ENCODE measurements at places on chromosomes 4 and X. TPM values are rescaled to one million over a fixed set of nuclear protein-coding genes. Genes with fewer than 3 reads are reported as not detected.

DNA sequence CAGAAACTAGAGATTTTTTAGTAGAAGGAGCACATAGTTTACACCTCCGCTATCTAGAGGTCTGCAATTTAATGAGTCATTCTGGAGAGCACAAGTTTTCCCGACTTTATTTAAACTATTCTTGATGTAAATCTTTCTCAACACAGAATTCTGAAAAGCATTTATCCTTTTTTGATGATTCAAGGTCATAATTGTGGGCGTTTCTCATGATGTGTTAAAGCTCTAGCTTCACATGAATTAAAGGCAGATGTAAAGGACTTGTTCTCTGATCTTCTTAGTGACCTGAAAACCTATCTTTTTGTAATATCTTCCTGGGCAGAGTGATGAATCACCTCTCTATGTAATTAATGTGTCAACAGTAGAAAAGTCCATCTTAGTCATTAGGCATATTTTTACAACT is 128.8 kb downstream of the COMMD8 start:
- no peak overlapping the region for H3K27ac ChIP-seq
- DNase-seq, result no peak
- H3K4me3 ChIP-seq, result no peak overlapping the region
- H3K4me1 ChIP-seq, result no peaks in the 10 kb centered on the region

PPP1R2C gene
- not detected for total RNA-seq

- no peaks in the 10 kb centered on the region for H3K27me3 ChIP-seq
- no peak overlapping the region for H3K4me3 ChIP-seq
- no peak for DNase-seq
- no peak overlapping the region for H3K27ac ChIP-seq
- H3K36me3 ChIP-seq, result no peaks in the 10 kb centered on the region
Measured at GRCh38 chr4:121050300-121050699, 22.0 kb downstream of the NDNF start.

- no peak overlapping the region for H3K4me3 ChIP-seq
- no peaks in the 10 kb centered on the region for H3K27me3 ChIP-seq
- peaks cover 8% of the 10 kb centered on the region for H3K36me3 ChIP-seq
- no peak for DNase-seq
- H3K27ac ChIP-seq, result no peak overlapping the region
- peaks cover 69% of the 10 kb centered on the region for H3K4me1 ChIP-seq
Measured at GRCh38 chrX:154376774-154377173, 2.3 kb upstream of the EMD start.

DNA sequence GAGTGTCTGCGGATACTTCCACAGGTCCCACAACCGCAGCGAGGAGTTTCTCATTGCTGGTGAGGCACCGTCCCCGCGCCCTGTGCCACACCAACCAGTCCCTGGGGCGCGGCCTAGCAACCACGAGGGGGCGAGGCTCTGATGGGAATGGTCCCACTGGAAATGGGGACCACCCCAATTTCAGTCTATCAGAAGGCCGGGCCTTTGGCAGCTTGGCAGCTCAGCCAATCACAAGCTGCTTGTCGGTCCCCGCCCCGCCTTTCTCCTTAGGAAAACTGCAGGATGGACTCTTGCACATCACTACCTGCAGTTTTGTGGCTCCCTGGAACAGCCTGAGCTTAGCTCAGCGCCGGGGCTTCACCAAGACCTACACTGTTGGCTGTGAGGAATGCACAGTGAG is 3.0 kb downstream of the TIMP1 start:
- DNase-seq, result no peak
- H3K4me3 ChIP-seq, result no peak overlapping the region
- no peak overlapping the region for H3K27ac ChIP-seq
- H3K36me3 ChIP-seq, result peaks cover 6% of the 10 kb centered on the region
- H3K4me1 ChIP-seq, result peaks cover 29% of the 10 kb centered on the region
- H3K27me3 ChIP-seq, result no peaks in the 10 kb centered on the region

CXCR3 gene
- total RNA-seq, result 22.0 TPM

- H3K36me3 ChIP-seq, result no peaks in the 10 kb centered on the region
- no peaks in the 10 kb centered on the region for H3K27me3 ChIP-seq
- H3K4me3 ChIP-seq, result peak overlapping the region; percentile 34
- H3K27ac ChIP-seq, result no peak overlapping the region
Measured at GRCh38 chr4:140720387-140721304, 35.5 kb downstream of the TBC1D9 start.

DNA sequence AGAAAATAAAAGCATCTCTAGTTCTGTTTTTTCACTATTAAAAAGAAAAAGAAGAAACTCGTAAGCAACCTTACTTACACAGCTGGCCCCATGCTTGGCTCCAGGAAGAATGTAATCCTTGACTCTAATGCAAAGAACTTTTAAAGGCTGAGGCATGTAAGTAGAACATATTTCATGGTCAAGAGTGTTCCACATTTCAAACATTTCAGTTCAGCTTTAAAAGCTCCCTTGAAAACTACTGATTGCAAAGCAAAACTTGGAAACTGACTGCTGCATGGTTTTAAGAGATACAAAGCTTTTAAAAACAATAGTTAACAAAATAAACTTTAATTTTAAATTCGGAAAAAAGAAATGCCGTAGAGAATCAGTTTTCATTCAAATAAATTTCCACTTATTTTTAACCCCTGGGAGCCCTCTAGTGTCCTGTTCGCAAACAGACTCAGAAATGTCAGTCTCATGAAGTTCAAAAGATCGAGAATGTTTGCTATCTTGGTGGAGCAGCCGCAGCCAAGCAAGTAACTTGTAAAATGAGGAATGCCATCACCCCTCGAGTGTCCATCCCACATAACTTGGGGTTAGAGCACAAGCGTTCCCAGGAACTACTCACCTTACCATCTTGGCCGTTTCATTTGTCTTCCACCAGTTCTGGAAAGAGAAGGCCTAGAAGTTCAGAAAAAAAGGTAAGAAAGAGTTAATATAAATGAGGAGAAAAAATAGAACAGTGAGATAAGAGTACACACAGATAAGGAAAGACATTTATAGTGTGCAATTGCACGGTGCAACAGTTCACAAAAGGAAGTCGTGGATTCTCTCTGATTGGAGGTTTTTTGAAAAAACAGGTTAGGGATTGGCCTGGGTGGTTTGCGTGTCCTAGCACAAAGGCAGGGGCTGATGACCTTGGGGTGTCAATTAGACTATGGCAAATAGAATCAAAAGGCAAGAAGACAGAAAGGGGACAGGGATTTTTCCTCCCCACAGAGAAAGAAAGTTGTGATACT is at the start of gene GASK1B:
GASK1B (minus strand) TSS at position 765 of the 998 bp plus-strand sequence. CDS start 1,650 bp downstream, outside the sequence.
- H3K27me3 ChIP-seq, result peaks cover 35% of the 10 kb centered on the region
- DNase-seq, result no peak
- H3K27ac ChIP-seq, result no peak within 1 kb of the TSS
- peak within 1 kb of the TSS; percentile 4 for H3K4me3 ChIP-seq

- H3K36me3 ChIP-seq, result no peaks in the 10 kb centered on the region
- H3K4me3 ChIP-seq, result no peak overlapping the region
- H3K27ac ChIP-seq, result no peak overlapping the region
- no peaks in the 10 kb centered on the region for H3K27me3 ChIP-seq
- DNase-seq, result no peak
Measured at GRCh38 chr4:27910227-27910626, 1049.6 kb downstream of the STIM2 start.

DMRTC1 gene
- total RNA-seq, result 0.85 TPM

DNA sequence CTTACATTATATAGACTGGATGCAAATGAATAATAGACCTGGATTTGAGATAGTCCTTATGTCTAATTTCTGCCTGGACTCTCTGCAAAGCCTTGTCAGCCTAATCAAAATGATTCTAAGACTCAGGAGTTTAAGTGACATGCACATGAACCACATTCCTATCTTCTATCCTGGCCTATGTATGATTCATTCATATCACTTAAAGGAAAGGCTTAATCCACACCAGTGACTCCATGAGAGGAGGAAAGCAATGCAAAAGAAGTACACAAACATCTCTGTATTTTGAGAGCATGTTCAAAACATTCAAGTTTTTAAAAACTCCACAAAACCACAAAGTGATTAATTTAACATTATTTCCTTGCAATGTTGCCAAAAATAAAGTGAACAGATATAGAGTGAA is 14.6 kb downstream of the AMOT start:
- H3K27me3 ChIP-seq, result no peaks in the 10 kb centered on the region
- no peak for DNase-seq
- H3K36me3 ChIP-seq, result peaks cover 3% of the 10 kb centered on the region
- H3K27ac ChIP-seq, result no peak overlapping the region
- no peak overlapping the region for H3K4me3 ChIP-seq

GRCh38 chr4:10697086-10697485 is 12.5 kb upstream of the CLNK start:
- H3K27ac ChIP-seq, result no peak overlapping the region
- no peak overlapping the region for H3K4me3 ChIP-seq
- no peak for DNase-seq

CENPE gene
- 2.7 TPM for total RNA-seq

DNA sequence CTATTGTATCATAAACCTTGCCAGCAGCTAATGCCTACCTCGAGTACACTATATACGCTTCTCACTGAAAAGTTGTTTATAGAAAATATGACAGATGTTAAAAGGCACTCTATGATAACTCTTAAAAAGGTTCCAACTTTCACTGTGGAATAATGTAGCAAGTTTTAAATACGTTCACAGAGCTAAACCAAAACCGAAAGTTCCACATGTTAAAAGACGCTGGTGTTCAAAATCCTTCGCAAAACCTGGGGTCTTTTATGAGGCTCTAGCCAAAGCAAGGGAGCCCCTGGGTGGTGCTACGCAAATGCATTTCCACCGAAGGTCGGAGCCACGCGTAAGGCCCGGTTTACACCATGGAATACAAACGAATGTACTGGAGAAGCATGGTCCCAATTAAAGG is 103.7 kb upstream of the TENM3 start:
- H3K4me3 ChIP-seq, result no peak overlapping the region
- H3K27ac ChIP-seq, result no peak overlapping the region
- no peaks in the 10 kb centered on the region for H3K36me3 ChIP-seq
- peaks cover 38% of the 10 kb centered on the region for H3K27me3 ChIP-seq

DNA sequence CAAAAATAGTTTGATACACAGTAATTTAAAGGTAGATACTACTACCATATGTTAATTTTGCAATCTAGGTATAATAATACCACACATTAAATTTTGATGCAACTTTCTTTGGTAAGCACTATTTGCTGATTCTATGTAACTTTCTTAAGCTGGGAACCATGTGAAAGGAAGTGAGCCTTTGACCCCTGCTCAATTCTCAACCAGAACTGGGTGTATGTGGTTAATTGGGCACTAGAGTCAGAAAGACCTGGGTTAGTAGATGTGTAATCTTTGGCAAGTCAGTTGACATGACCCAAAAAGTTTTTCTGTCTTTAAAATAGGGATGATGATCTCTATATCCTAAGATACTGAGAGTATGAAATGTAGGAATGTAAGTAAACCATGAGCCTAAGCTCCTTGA is 22.4 kb downstream of the TLR2 start:
- DNase-seq, result no peak
- H3K27me3 ChIP-seq, result no peaks in the 10 kb centered on the region
- H3K36me3 ChIP-seq, result no peaks in the 10 kb centered on the region
- no peak overlapping the region for H3K4me3 ChIP-seq

GRCh38 chrX:119190831-119191230 is 45.3 kb upstream of the PGRMC1 start:
- H3K27me3 ChIP-seq, result no peaks in the 10 kb centered on the region
- DNase-seq, result no peak
- H3K36me3 ChIP-seq, result no peaks in the 10 kb centered on the region
- no peaks in the 10 kb centered on the region for H3K4me1 ChIP-seq
- H3K27ac ChIP-seq, result no peak overlapping the region

GRCh38 chrX:38117485-38117884 is 103.2 kb downstream of the SRPX start:
- H3K27me3 ChIP-seq, result no peaks in the 10 kb centered on the region
- no peaks in the 10 kb centered on the region for H3K4me1 ChIP-seq
- no peak overlapping the region for H3K27ac ChIP-seq
- DNase-seq, result no peak
- no peak overlapping the region for H3K4me3 ChIP-seq

DNA sequence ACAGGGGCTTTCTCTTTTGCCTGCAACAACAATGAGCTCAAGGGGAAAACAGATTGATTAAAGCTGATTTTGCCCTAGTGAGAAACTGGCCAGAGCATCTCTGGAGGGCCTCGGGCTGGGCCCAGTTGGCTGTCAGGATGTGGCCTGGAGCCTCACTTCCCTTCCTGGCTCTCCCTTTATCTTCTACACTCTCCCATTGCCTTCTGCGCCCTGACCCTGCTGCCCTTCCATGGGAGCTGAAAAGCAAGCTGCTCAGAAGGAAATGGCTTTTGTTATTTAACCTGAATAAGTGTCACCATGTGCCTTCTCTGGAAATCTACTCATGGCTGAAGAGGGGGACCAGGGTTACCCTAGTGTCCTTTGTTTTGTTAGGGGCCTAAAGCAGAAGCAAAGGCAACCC is 43.8 kb downstream of the NHSL2 start:
- H3K4me3 ChIP-seq, result no peak overlapping the region
- H3K27ac ChIP-seq, result no peak overlapping the region
- H3K4me1 ChIP-seq, result no peaks in the 10 kb centered on the region

CFAP99 gene
- total RNA-seq, result not detected

GSX2 gene
- not detected for total RNA-seq
